ENCODE measurements at places on chromosomes 12 and 14.

- no peak for DNase-seq
Observed at GRCh38 chr14:70779667-70780066, 29.6 kb downstream of the MAP3K9 start.

DNA sequence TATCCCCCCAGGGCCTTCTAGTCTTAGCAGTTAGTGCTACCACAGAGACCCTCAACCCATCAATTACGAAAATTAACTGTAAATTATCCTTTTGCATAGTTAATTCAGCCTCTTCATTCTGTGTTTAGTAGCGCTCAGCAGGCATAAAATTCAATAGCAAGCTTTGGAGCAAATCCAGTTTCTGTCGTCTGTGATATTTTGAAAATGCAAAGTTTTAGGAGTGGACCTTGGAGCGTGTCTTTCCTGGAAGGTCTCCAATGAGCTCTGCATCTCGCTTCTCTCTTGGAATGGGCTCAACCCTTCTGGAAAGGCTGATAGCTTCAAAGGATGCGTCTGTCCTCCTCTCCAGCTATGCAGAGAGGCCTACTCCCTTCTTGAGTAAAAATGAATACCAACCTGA lies 222.9 kb downstream of the SLC15A4 start:
- DNase-seq: no peak

DNA sequence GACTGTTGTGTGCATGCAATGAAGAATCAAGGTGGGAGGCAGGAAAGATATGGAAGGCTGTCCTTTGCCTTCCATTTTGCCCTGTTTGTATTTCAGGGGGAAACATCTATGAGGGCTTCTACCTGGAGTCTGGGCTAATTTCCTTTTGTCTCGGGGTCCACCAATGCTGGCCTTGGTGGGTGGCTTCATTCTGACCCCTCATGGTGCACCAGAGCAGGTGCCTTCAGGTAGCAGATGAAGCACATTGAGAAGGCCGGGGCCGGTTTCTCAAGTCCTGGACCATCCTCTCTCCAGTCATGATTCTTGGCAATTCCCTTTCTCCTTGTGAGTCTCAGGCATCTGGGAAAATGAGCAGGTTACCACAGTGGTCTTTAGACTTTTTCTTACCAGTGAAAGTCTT lies 47.2 kb downstream of the RPH3A start:
- no peak for DNase-seq

GRCh38 chr12:86917121-86917520 lies 660.9 kb upstream of the MGAT4C start:
- no peak for DNase-seq

GRCh38 chr14:24133735-24134134 lies 2.3 kb upstream of the PSME1 start:
- no peak for DNase-seq

DNA sequence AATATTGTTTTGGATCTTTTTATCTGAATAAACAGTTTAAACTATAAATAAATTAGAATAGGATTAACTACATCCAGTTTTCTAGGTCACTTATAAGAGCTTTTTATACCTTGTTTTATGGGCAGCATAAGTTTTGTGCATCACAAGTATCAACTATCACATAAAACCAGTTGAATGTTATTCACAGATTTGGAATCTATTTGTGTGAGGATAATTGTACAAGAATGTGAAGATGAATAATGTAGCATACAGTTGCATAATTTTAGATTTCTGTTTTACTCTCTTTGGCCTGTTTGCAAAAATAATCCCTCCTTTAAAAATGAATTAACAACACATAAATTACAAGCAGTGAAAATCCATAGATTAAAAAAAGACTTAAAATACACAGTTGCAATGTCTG lies 88.8 kb downstream of the SCFD1 start:
- no peak for DNase-seq

- no peak for DNase-seq
Observed at GRCh38 chr12:13348464-13348863, 151.9 kb downstream of the EMP1 start.

DNA sequence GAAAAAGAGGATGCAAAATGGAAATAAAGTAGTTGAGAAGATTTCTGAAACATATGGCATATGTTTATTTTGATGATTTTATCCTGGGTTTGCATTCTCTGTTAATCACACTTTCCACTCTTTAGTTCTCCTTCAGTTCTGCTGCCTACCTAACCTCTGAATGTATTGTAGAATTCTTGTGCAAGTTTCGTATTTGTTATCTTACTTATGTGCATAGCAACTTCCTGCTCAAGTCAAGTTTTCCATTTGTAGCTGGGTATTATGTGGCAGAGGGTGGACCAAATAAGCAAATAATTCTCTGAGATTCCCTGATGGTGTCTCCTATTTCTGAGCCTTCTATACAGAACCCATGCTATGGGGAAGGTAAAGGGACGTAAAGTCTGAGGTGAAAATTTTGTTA lies 381.6 kb downstream of the FOXG1 start:
- no peak for DNase-seq

DNA sequence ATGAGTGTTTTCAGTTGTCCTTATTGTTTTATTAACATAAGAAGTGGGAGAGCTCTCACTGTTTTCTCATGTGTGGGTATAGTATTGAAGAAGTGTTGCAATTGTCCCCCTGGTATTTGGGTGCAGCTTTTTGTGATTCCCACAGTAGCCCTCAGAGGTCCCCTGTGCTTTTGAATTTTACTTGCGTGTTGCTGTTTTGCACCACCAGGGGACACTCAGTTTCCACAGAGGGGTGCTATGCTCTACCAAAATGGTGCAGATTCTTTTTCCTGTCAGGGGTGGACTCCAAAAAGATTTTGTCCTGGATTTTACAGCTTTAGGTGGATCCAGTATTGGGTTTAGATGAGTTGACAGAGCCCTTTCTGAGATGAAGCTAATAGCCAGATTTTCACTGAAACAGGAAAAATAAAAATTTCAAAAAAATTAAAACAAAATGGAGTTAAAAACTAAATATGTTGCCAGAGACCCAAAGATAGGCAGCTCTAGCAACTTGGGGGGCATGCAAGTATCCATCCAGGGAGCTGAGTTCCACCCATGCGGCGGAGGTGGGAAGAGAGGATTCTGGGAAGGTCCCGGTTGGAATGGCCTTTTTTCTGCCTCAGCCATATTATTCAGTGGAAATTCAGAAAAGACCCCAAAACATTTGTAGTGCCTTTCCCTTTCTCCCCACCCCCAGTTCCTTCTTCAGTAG lies 50.2 kb downstream of the TTLL5 start:
- DNase-seq: peak; percentile 33

GRCh38 chr12:101414533-101415119 lies 7.1 kb upstream of the ARL1 start:
- peak; percentile 58 for DNase-seq

GRCh38 chr14:90979515-90979914 lies 80.9 kb downstream of the RPS6KA5 start:
- DNase-seq: no peak

DNA sequence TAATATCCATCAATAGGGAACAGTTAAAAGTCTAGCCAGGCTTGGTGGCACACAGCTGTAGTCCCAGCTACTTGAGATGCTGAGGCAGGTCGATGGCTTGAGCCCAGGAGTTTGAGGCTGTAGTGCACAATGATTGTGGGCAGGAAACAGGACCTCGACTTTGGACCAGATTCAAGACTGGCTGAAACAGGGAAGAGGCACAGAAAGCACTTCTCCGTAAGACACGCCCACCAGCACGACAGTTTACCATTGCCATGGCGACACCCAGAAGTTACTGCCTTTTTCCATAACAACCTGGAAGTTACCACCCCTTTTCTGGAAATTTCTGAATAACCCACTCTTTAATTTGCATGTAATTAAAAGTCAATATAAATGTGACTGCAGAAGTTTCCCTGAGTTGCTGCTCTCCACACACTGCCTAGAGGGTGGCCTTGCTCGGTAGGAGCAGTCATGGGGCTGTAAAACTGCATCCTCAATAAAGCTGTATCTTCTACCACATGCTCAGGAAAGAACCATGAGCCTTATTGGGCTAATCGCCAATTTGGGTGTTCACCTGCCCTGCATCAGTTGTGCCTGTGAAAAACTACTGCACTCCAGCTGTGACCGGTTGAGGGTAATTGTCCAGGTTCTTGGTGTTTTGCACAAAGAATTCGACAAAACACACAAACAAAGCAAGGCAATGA lies 4.6 kb upstream of the LRRC23 start:
- peak; percentile 70 for DNase-seq

DNA sequence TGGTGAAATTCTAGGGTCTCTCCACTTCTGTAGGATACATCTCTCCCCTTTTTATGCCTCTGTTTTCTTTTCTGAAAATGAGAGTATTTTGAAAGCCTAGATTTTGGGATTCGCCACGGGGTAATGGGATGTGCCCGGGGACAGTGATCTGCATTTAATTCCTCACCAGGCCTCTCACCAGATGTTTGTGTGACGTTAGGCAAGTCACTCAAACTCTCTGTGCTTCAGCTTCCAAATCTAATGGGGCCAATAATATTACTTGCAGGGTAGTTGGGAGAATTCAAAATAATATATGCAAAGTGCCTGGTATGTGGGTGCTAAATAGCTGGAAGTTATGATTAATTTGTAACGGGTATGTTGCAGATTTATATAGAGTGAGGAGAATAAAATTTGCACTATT lies 78.8 kb downstream of the C12orf75 start:
- no peak for DNase-seq

DNA sequence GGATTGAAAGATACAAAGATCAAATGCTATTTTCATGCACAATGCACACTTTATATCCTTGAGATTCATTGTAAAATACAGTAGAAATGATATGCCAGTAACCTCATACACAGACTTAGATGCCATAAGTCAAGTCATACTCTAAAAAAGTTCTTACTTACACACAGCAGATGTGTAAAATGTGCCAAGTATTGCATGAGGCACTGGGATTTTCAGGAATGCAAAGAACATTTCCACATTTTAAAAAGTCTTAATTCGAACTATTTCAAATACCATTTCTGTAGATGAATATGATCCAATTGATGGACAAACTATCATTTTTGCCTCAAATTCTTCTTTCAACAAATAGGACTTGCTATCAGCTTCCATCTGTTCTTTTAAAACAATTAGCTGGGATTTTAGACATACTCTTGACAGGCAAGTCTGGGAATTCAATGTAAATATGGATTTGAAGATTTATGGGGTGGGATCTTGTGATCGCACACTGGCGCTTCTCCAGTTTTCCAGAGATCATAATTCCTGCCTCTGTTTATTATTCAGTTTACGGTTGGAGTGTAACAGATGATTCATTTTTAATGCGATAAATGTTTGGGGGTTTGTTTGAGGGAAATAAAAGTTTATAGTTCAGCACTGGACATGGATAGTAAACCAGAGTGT lies 183.8 kb downstream of the PAX9 start:
- DNase-seq: no peak

DNA sequence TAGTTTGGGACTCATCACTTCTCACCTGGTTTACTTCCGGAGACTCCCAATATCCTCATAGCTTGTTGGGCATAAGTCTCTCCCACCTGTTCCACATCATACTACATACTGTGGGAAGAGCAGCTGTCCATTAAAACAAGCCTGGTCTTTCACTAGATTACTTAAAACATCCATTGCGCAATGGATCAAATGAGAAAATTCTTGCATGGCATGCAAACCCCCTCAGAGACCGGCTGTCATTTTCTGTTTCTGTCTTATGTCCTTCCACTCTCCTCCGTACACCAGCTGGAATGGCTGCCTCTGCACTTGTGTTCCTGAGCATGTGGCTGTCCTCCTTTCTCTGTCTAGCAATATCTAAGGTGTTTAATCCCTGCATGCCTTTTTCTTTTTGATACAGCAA lies 265.6 kb downstream of the TMEM117 start:
- DNase-seq: no peak
